ENCODE measurements at places on chromosomes 4 and X.

- no peak for ATAC-seq
Measured at GRCh38 chr4:13537011-13537831, 7.1 kb downstream of the NKX3-2 start.

- no peak for ATAC-seq
Measured at GRCh38 chr4:105644257-105644656, 64.2 kb downstream of the INTS12 start.

GRCh38 chrX:40468033-40468846, 112.5 kb upstream of the ATP6AP2 start:
- peak; percentile 65 for ATAC-seq

DNA sequence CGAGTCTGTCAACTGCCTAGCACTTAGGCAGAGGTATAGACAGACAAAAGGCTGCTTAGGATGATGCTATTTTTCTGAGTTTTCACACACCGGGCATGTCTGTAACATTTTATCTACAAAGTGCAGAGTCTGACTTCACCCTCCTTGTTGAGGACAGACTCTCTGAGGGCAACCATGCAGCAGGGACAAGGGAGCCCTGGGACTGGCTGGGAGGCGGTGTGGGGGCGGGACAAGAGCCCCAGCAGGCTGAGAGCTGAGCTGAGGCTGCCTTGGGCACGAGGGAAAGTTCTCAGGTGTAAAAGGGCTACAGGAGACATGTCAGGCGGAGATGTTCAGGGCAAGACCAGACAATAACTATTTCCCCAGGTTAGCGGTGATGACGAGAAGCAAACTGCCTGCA, 81.6 kb downstream of the GATB start:
- no peak for ATAC-seq

GRCh38 chr4:182748283-182748682, 168.9 kb downstream of the DCTD start:
- ATAC-seq: no peak

- ATAC-seq: peak; percentile 64
Measured at GRCh38 chr4:123616951-123617461, 220.4 kb downstream of the SPRY1 start.

DNA sequence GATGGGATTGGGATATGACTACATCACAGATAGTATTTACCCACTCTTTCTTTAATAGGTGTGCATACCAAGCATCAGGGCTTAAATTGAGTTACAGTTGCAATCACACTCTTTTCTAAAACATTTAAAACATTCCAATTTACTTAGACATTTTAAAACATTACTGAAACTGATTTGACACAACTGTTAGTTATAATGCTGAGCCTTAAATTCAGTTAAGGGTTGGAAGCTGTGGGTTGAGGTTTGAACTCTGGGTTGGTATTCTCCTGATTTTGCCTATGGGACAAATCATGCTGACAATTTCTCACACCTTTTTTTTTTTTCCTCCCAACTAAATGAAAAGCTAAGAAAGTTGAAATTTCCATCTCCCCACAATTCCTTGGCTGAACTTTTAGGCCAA, 16.3 kb downstream of the SLIT2 start:
- ATAC-seq: no peak

- ATAC-seq: no peak
Measured at GRCh38 chr4:94641702-94642560, 115.8 kb upstream of the BMPR1B start.

GRCh38 chr4:142408003-142408441, 438.1 kb downstream of the INPP4B start:
- peak; percentile 40 for ATAC-seq

DNA sequence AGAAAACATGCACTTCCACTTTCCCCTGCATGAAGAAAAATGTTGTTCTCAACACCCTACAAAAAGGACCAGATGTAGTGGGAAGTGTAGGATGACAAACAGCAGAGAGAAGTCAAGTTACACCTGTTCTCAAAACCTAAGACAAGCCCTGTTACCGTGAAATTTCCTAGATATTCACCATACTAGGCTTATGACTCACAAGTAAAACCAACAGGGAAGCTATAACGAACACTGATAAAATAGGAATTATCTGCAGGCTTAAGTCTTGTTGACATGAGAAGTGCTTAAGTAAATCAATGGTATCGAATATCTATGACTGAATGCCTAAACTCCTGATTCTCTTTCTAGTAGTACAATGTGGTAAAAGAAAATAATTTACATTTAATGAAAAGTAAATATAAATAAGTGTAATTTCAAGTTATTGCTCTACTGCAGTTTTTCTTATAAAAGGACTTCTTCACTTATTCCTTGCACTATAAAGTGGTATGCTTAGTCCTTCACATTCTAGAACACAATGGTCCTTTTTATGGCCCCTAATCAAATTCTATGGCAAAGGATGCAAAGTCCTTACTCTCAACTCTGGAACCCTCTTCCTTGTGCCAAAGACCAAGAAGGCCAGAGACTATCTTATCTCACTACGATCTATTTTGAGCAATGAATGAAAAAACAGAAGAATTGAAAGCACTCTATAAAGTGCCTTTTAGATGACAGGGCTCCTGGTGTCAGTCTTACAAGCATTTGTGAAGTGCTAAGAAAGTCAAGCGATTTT, 19.6 kb downstream of the AP1S2 start:
- no peak for ATAC-seq

GRCh38 chr4:37825968-37826294, 555 bp upstream of the PGM2 start:
- no peak for ATAC-seq

DNA sequence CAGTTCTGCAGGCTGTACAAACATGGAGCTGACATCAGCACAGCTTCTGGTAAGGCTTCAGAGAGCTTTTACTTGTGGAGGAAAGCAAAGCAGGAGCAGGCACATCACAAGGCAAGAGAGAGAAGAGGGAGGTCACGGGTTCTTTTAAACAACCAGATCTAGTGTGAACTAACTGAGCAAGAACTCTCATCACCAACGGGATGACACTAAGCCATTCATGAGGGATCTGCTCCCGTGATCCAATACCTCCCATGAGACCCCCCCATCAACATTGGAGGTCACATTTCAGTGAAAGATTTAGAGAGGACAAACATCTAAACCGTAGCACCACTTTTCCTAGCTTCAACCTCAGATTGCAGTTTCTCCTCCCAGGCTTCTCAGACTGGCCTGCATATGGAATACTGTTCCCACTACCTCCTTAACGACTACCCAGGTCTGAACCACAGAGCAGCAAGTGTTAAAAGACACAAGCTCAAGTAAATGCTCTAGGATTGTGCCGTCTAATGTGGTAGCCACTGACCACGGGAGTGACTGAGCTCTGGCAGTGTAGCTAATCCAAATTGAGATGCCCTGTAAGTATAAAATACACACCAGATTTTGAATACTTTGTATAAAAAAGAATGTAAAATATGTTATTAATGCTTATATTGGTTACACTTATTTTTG, 192.7 kb downstream of the PTTG2 start:
- no peak for ATAC-seq

DNA sequence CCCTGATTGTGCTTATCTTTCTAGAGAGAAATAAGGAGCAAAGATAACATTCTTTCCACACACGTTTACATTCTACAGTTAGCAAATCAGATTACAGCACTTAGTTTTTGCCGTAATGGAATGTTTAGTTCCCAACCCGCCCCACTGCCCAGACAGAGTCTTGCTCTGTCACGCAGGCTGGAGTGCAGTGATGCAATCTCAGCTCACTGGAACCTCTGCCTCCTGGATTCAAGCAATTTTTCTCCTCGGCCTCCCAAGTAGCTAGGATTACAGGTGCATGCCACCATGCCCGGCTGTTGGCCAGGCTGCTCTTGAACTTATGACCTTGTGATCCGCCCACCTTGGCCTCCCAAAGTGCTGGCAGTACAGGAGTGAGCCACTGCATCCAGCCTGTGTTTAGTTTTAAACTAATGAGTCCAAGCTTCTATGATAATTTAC, 8.4 kb upstream of the PRPS1 start:
- no peak for ATAC-seq

GRCh38 chr4:77170926-77171325, 13.9 kb downstream of the CCNG2 start:
- no peak for ATAC-seq

DNA sequence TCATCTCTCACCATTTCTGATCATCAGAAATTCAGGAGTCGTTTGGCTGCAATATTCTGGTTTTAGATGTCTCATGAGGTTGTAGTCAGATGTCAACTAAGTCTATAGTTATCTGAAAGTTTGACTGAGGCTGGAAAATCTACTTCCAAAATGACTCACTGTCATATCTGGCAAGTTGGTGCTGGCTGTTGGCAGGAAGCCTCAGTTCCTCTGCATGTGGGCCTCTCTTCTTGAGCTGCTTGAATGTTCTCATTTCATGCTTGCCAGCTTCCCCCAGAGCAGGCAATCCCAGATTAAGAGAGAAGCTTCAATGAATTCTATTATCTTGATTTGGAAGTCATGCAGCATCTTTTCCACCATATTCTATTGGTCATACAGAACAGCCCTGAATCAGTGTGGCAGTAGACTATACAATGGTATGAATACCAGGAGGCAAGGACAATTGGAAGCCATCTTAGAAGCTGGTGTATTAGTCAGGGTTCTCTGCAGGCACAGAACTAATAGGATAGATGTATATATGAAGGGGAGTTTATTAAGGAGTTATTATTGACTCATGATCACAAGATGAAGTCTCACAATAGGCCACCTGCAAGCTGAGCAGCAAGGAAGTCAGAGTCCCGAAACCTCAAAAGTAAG, 46.8 kb upstream of the ELF2 start:
- no peak for ATAC-seq

GRCh38 chrX:17829566-17829965, 31.5 kb downstream of the RAI2 start:
- no peak for ATAC-seq

- no peak for ATAC-seq
Measured at GRCh38 chr4:181962321-181962720, 280.9 kb upstream of the TENM3 start.

DNA sequence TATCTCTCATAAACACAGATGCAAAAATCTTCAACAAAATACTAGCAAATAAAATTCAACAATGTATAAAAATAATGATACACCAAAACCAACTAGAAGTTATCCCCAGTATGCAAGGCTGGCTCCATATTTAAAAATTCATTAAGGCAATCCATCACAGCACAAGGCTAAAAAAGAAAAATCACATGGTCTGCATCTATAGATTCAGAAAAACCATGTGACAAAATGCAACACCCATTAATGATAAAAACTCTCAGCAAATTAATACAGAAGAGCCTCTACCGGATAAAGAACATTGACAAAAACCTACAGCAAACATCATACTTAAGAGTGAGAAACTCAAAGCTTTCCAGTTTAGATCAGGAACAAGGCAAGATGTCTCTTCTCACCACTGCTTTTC, 182.6 kb downstream of the COL25A1 start:
- no peak for ATAC-seq

DNA sequence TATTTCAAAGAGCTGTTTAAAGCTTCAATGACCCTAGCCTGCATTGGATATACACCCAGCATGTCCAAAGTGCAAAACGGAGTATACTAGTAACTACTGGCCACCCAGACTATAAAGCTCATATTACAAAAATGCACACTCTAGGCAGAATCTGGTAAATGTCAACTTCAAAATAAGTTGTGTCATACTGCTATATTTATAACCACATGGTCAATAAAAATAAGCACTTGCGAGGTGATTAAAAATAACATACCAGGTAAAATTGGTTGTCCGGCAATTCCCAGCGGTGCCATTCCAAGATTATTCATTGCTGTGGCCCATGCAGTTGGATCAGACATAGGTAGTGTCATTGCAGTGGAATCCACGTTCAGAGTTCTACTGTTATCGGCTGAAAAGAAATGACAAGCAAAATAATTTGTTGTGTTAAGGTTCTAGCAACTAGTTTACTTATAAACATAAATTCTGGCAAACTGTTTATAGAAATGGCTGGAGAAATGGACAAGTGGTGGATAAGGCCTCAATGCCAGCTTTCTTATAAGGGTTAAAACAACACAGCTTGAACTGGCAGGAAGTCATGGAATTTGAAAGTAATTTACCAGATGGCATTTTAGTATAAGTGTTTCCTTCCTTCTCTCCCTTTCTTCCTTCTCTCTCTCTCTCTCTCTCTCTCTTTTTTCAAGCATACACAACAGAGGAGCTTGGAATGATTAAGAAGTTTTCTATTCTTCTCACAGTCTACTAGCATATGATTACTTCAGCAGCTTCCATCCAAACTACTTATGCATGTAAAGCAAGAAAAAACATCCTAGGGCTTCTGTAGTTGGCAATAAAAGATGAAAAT, 199.9 kb downstream of the ENOX2 start:
- no peak for ATAC-seq

DNA sequence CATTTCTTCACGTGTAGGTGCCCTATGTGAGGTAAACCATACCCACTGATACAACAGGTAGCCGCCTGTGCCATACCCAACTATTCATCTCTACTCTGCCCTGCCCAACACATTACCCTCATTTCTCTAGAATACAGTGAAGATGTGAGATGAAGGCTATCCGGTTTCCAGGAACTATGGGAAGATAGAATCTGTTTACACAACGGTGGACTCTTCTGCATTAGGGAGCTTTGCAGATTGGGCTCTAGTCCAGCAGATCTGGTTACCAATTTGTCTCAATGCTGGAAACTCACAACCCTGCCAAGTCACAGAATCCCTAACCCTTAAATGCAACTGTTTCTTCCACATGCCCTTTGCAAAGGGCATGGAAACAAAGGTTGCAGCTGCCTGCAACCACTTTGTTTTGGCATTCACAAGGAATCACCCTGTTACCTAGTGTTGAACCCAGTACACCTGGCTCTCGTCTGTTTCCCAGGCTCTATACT, 6.4 kb upstream of the SLAIN2 start:
- no peak for ATAC-seq

GRCh38 chr4:151329217-151330007, 4.0 kb upstream of the SH3D19 start:
- ATAC-seq: no peak

DNA sequence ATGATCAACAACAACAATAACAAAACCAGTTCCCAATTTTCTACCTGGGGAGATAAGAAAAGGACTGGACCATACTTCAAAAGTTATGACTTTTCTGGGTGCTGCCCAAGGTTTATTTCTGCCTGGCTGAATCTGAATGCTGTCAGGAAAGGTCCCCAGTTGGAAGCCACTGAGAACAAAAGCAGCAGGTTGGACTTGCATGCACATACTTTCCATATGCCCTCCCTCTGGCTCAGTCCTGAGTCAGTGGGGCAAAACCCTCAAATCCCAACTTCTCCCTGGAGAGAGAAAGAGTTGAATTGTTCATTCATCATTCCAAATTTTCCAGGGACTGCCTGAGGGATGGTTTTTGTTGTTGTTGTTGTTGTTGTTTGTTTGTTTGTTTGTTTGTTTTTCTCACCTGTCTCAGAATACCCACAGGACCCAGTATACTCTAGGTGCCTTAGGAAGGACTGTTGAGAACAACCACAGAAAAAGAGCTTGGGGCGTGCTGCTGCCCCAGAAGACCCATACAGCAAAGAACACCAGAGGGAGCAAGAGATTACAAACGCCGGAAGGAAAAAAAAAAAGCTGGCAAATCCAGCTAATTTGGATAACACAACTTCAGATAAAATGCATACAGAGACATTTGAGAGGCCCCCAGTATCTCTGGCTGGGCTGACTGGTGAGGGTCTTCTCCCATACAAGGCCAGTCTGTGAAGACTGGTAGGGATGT, 138.9 kb upstream of the INPP4B start:
- ATAC-seq: no peak

All from activated CD4-positive, CD25-positive, alpha-beta regulatory T cell treated with anti-CD3 and anti-CD28 coated beads, Interleukin-2, amount 50 U/mL, for 24 hours (primary cell).